ENCODE measurements at places on chromosomes 3 and 15. TPM values are rescaled to one million over a fixed set of nuclear protein-coding genes. Genes with fewer than 3 reads are reported as not detected.

GRCh38 chr3:23811919-23812318 lies 6.2 kb downstream of the UBE2E1 start:
- no peak for DNase-seq

DNA sequence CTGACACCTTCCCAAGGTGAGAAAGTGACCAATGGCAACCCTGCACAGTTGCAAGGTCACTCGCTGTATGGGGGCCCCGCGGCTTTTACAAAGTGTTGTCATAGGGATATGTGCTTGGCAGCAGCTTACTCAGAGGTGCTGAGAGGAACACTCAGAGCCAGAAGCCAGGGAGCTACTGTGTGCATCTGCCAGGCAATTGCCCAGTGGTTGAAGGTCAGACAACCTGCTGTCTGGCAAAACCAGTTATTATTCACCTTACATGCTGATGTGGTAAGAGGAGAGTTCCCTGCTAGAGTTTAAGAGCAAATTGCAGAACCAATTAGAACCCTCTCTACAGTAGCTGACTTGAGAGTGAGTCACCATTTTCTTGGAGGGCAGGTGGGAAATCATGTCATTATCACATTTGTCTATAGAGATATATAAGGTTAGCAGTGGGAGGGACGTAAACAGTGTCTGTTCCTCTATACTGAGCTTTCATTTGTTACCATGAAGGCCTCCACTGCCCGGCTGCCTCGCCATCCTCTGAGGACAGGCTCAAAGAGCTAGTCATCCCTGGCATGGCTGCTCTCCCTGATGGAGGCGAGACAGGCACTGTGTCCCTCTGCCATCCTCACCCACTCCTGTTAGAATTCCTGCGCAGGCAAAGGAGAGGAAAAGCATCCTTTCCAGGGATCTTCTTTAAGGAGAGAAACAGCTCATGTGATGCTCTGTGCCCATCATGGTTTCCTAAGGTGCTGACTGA lies 274.4 kb downstream of the PLCL2 start:
- DNase-seq: no peak

GRCh38 chr3:157494581-157495281 lies 8.5 kb downstream of the VEPH1 start:
- no peak for DNase-seq

DNA sequence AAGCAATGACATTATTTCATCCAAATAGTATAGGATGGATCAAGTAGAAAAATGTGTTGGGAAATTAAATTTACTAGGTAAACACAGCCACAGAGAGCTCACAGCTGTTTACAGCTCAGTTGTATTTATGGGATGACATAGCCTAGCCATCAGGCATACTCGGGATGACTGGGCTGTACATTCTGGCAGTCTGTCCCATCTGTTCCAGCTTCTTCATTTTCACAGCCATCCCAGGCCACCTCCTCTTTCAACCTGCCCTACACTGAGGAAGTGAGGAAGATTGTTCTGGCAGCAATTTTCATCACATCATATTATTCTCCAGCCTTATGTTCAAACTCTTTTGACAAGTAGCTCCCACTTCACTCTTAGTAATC lies 98.4 kb upstream of the PFN2 start:
- no peak for DNase-seq

GRCh38 chr3:100269410-100270214 lies 8.8 kb downstream of the TBC1D23 start:
- no peak for DNase-seq

- no peak for DNase-seq
Measured at GRCh38 chr3:122092460-122093165, 37.5 kb downstream of the CD86 start.

The CIB1 gene
- total RNA-seq: 84.6 TPM

DNA sequence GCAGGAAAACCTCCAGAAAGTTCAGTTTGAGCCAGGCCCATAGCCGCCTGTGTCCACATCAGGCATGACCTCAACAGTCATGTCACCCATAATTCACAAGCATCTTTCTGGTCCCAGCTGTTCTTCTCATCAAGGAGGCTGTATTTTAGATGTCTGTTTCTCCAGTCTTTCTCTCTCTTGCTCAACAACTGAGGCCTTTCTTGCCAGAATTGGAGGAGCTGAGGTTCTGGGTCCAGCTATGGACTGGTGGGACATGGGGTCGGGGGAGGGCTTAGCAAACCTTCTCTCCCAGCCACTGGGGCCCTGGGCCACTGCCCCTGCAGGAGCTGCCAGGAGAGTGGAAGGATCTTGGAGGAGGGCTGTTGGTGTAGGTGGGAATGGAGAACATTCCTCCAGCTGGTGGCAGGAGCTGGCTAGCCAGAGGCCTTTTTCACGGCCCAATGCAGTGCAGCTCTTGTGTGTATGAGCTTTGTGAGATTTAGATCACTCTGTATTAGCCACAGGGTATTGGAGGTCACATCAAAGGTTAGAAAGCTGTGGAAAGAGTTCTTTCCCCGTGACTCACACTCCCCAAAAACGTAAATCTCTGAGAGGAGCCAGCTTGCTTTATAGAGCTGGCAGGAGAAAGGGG lies 23.5 kb downstream of the MAGEF1 start:
- DNase-seq: no peak

GRCh38 chr3:99373088-99373845 lies 265.1 kb upstream of the COL8A1 start:
- DNase-seq: no peak

DNA sequence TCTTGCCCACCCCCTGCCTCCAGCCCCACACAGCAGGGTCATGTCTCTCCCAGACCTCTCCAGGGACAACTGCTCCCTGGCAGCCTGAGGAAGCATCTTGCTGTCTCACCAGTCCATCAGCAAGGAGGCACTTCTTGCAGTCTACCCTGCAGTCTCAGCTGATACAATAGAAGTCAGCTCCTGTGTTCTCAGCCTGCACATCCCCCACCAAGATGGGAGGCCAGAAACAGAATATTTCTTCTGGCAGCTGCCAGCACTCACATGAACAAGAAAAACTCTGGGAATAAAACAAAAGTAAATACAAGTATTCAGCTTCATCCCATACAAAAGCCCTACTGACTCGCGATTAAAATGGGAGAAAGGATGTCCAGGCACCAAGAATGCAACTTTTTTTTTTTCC lies 457.4 kb upstream of the PROK2 start:
- DNase-seq: no peak

The KPNA4 gene
- total RNA-seq: 56.8 TPM

DNA sequence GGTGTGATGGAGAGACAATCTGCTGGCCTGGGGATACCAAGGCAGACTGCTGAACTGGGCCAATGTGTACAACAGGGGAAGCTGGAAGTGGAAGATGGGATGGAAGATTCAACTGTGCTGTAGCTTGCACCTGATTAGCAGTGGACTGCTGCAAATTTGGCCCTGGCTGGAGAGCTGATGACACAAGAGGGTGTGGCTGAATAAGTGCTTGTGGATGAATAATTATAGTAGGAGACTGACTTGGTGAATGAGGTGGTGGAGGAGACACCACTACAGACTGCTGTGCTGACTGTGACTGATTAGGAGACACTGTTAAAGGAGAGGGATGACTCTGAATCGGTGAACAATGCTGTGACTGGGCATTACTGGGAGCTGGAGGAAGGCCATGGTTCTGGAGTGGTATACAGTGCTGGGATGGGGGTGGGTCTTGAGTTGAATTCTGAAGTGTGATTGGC lies 52.5 kb downstream of the PHC3 start:
- DNase-seq: no peak

GRCh38 chr15:68658151-68658550 lies 79.4 kb downstream of the CORO2B start:
- no peak for DNase-seq

DNA sequence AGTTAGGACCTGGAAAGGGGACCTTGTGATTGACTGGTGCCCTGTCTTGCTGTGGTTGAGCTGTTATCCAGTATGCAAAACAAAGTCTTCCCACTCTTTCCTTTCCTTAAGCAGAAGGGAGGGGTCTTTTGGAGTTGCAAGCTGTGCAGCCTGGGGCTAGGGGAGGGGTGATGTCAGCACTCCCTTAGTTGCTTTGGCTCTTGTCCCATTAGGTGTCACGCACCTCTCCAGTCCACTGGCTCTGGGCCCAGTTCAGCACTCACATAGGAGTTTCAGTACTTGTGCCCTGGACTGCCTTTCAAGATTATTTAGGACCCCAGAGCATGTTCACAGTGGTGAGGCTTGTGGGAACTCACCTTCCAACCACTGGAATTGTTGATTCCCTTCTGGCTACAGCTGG lies 238.5 kb downstream of the DOCK3 start:
- peak; percentile 16 for DNase-seq

DNA sequence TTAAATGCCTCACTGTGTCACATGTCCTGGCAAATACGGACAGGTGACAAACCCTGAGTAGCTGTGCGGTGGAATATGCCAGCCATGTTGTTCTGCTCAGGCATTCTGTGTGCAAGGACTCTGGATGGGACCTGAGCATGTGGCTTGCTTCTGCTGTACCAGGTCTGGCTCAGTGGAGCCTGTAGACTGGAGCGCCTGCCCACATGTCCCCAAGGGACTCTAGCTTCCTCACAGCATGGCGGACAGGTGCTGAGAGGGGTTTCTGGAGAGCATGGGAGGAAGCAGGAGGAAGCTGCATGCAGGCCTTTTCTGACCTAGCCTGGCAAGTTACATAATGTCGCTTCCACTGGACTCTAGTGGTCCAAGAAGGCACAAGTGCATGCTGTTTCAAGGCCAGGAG lies 96.3 kb downstream of the PLXNA1 start:
- no peak for DNase-seq

The CCR9 gene
- total RNA-seq: not detected

- no peak for DNase-seq
Measured at GRCh38 chr3:28765194-28765593, 416.6 kb upstream of the AZI2 start.

DNA sequence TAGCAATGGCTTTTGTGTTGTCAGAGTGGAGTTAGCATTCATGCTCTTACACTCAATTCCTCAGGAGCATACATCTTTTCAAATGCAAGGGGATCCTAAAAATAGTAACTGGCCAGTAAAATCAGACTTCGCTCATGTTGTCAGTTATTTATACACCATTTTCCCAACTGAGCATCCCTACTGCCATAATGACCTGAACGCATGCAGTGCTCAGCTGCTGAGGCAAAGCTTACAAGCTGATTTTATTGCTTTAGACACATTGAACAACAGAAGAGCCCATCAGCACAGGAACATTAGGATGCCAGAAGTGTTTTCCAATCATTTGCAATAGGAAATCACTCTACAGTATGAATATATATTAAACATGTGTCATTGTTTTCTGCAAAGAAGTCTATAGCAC lies 689.7 kb upstream of the BCHE start:
- DNase-seq: no peak

GRCh38 chr3:54836871-54837270 lies 91.0 kb downstream of the LRTM1 start:
- DNase-seq: no peak

GRCh38 chr3:116473602-116474001 lies 28.3 kb upstream of the LSAMP start:
- DNase-seq: no peak

The PLSCR4 gene
- total RNA-seq: 39.7 TPM

- no peak for DNase-seq
Measured at GRCh38 chr15:94417501-94418293, 186.3 kb downstream of the MCTP2 start.

DNA sequence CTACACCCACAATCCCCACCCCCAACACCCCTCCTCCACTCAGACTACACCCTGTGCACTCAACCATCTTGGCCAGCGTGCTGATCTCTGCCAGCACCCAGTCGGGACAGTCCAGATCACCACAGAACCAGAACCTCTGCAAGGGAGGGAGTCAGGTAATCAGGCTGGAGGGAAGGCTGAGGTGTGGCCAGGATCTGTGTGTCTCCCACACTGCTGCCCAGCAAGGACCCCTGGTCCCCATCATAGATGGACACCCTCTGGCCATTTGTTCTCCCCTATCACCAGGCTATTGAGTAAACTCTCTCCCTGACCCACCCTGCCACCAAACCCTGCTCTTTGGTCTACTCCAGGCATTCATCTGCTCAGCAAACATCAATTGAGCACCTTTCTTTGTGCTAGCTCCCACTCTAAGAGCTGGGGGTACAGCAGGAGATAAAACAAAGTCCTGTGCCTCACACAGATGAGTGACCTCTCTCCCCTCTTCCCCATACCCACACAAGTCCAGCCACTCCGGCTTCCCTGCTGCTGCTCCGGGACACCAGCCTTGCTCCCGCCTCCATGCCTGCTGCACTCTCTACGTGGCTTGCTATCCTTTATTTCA lies 134.8 kb downstream of the TBC1D2B start:
- DNase-seq: no peak
